ENCODE measurements at places on chromosomes 1 and 21.

GRCh38 chr1:241157435-241157834, 199.6 kb downstream of the RGS7 start:
- H3K27me3 ChIP-seq, result no peaks in the 10 kb centered on the region
- no peak for DNase-seq
- H3K4me1 ChIP-seq, result no peaks in the 10 kb centered on the region
- H3K27ac ChIP-seq, result no peak overlapping the region
- no peak overlapping the region for H3K4me3 ChIP-seq

GRCh38 chr1:173669491-173669941, at the start of gene ANKRD45:
Gene ANKRD45 (minus strand): TSS chr1:173669851. CDS start chr1:173659418, 10,433 bp downstream.
- no peak within 1 kb of the TSS for H3K4me3 ChIP-seq
- peaks cover 29% of the 10 kb centered on the region for H3K27me3 ChIP-seq
- no peak within 1 kb of the TSS for H3K27ac ChIP-seq
- no peaks in the 10 kb centered on the region for H3K36me3 ChIP-seq
- peaks cover 4% of the 10 kb centered on the region for H3K4me1 ChIP-seq

DNA sequence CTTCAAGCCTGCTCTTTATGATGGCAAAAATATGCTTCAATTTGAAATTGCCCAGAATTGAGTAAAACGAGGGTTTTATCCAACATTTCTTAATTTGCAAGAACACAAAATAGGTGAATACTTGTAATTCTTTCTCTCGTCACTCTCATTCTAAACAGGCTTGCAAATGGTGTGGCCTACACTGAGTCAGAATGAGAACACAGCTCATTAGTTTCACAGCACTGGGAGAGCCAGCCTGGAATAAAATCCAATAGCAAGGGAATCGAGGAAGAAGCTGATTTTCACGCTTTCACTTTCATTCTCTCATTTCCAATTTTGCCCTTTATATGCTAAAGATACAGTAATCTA, 537.5 kb downstream of the LTN1 start:
- H3K36me3 ChIP-seq, result no peaks in the 10 kb centered on the region
- no peaks in the 10 kb centered on the region for H3K4me1 ChIP-seq
- H3K27ac ChIP-seq, result no peak overlapping the region
- no peak overlapping the region for H3K4me3 ChIP-seq
- no peaks in the 10 kb centered on the region for H3K27me3 ChIP-seq

DNA sequence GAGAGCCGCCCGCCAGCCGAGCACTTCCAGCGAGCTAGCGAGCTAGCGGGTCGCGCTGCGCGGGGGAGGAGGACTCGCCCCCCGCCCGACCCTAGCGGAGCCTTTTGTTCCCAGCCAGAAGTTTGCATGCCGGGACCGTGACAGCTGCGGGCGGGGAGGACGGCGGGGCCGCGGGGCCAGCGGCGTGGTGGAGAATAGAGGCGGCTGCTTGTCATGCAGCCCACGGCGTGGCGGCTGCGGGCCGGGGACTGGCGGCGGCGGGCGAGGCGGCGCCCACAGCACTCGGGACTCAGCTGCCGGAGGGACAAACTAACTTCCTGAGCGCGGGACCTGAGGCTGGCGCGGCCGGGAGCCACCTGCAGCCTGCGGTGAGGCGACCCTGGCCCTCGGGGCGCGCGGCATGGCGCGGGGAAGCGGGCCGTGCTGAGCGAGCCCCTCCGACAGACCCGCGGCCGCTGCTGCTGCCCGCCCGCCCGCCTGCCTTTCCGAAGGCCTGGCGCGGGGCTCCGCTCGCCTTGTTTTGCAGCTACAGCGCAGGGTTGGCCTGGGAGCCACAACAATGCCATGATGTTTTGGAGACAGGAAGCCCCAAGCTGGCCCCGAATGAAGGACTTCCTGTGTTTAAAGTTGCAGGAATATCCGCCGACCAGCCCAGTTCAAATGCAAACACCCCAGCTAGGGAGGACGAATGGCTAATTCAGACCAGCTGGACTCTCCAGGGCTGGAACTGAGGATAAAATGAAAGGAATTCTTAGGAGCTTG, 82.2 kb upstream of the BMP8A start:
- peak overlapping the region; percentile 95 for H3K27ac ChIP-seq
- H3K36me3 ChIP-seq, result peaks cover 17% of the 10 kb centered on the region
- DNase-seq, result no peak
- H3K27me3 ChIP-seq, result no peaks in the 10 kb centered on the region
- H3K4me3 ChIP-seq, result peak overlapping the region; percentile 82

DNA sequence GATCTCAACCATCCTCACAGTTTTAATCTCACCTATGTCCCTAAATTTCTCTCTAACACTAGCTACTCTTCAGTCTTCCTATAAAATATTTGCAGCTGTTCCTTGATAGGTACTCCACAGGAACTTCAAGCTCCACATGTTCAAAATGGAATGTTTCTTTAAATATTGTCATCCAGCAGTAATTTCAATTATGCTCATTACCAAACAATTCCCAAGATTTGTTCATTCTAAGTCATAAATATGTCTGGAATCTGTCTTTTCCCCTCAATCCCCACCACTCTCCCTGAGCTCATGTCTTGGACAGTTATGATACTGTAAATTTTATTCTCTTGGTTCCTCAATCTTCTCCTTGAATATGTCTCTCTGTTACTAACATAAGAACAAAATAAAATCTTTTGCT, 214.4 kb downstream of the NRIP1 start:
- H3K27me3 ChIP-seq, result no peaks in the 10 kb centered on the region
- DNase-seq, result no peak
- no peaks in the 10 kb centered on the region for H3K36me3 ChIP-seq
- H3K27ac ChIP-seq, result no peak overlapping the region
- no peaks in the 10 kb centered on the region for H3K4me1 ChIP-seq

DNA sequence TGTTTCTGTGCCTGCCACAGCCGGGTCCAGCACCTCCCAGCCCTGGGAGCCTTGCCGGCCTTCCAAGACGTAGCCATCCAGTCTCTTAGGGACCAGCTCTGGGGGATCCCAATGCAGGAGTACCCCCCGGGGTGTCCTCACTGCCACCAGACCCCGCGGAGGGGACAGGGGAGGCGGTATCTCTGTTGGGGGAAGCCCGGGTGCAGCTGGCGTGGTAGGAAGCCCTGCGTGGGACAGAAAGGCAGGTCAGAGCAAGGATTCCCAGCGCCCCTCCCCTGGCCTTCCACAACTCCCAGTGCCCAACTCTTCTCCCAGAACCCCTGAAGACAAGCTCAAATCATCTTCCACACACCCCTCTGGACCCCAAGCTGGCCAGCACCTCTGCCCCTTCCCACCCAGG, 4.9 kb upstream of the TAGLN2 start:
- no peak overlapping the region for H3K27ac ChIP-seq
- no peak for DNase-seq
- H3K27me3 ChIP-seq, result no peaks in the 10 kb centered on the region
- H3K4me1 ChIP-seq, result peaks cover 14% of the 10 kb centered on the region
- peaks cover 39% of the 10 kb centered on the region for H3K36me3 ChIP-seq

DNA sequence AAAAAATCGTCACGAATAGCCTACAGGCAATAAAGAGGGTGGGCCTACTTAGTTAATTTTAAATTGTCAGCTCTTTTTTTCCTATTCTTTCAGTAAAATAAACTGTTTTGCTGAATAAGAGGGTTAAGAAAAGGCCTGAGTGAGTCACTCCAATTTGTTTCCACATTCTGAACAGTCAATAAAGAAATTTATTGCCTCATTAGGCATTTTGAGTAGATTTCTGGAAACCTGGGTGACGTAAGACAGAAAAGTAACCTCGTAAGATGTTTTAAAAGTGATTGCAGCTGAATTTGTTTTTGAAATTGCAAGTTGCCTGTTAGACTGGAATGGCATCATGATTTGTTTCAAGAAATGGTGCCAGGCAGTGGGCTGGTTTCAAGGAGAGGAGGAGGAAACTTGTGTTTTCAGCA, 439.3 kb downstream of the USP25 start:
- no peak overlapping the region for H3K4me3 ChIP-seq
- H3K27me3 ChIP-seq, result no peaks in the 10 kb centered on the region
- DNase-seq, result no peak
- peak overlapping the region; percentile 40 for H3K27ac ChIP-seq

DNA sequence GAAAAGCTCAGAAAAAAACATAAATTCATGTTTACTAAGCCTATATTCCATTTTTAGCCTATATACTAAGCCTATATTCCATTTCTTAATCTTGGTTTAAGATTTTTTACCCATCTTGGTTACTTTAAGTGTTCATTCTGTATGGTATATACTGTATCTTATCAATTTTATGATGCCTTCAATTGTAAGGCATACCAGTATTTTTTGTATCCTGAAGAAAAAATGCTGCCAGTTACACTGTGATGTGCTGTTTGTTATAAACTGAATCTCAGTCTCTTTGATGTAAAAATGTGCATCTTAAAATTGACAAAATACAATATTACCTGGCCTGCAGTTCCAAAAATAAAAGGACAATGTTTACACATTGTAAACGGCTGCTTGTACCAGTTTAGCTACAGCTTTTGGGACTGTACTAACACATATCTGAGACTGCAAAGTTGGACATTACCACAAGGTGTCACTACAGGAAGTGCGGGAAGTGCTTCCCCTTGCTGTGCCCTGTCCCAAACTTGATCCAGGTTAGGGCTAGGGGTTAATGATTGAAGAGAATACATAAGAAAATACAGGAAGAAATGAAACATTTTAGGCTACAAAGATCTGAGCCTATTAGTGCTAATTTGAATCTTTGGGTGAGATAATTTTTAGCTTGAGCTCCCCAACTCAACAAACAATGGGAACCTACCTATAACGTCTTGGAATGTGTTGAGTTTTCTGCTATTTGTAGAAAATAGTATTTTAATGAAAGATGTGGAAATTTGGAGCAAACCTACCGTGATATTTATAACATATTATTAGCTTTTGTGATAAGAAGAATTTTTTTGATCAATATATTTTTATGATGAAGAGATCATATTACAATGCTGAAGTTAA, 108.9 kb downstream of the LBR start:
- H3K36me3 ChIP-seq, result no peaks in the 10 kb centered on the region
- H3K27me3 ChIP-seq, result no peaks in the 10 kb centered on the region
- no peak for DNase-seq
- no peak overlapping the region for H3K4me3 ChIP-seq

- no peak overlapping the region for H3K4me3 ChIP-seq
- peak overlapping the region; percentile 51 for H3K27ac ChIP-seq
- H3K4me1 ChIP-seq, result peaks cover 7% of the 10 kb centered on the region
- H3K36me3 ChIP-seq, result no peaks in the 10 kb centered on the region
- no peaks in the 10 kb centered on the region for H3K27me3 ChIP-seq
- no peak for DNase-seq
Observed at GRCh38 chr21:31408301-31409088, 64.4 kb upstream of the TIAM1 start.

DNA sequence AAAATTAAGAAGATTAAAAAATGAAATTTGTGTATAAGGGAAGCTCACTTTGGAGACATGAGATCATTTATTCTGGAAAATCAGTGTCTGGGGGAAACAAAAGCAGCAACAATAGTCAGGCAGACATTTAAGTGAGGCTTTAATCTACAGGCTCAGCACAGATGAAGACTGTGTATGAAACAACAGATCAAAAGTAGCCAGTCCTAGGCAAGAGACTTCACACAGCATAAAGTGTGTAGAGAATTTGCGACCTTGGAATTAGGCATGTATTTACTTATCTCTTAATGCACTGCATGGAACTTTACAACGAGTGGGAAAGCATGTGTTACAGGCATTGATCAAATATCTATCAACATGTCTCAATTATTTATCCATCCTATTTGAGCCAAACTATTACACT, 1099.9 kb downstream of the PLA2G4A start:
- no peak overlapping the region for H3K4me3 ChIP-seq
- no peak overlapping the region for H3K27ac ChIP-seq
- H3K4me1 ChIP-seq, result no peaks in the 10 kb centered on the region
- H3K27me3 ChIP-seq, result no peaks in the 10 kb centered on the region
- DNase-seq, result no peak

GRCh38 chr1:25232866-25233784, 823 bp upstream of the SYF2 start:
- peaks cover 9% of the 10 kb centered on the region for H3K36me3 ChIP-seq
- DNase-seq, result peak; percentile 21
- peaks cover 52% of the 10 kb centered on the region for H3K4me1 ChIP-seq
- H3K27me3 ChIP-seq, result no peaks in the 10 kb centered on the region
- peak overlapping the region; percentile 87 for H3K4me3 ChIP-seq

GRCh38 chr1:216314379-216315095, 108.7 kb downstream of the USH2A start:
- H3K27me3 ChIP-seq, result no peaks in the 10 kb centered on the region
- H3K36me3 ChIP-seq, result no peaks in the 10 kb centered on the region
- H3K27ac ChIP-seq, result no peak overlapping the region
- H3K4me3 ChIP-seq, result no peak overlapping the region
- DNase-seq, result no peak
- no peaks in the 10 kb centered on the region for H3K4me1 ChIP-seq

DNA sequence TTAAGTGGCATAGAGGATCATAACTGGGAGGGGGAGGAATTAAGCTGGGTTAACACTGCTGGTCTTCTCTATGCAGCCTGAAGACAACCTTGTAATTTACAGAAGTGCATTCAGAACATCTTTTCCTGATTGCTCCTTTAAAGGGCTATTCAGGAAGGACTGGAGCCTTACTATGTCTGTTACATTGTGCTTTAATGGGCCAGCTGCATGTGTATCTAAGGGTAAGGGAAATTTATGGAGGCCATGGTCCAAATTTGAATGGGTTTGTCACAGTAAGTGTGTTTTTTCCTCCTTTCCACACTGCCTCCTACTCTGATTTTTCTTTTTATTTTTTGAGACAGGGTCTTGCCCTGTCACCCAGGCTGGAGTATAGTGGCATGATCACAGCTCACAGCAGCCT, 19.6 kb downstream of the C1orf21 start:
- no peaks in the 10 kb centered on the region for H3K27me3 ChIP-seq
- H3K27ac ChIP-seq, result no peak overlapping the region
- no peaks in the 10 kb centered on the region for H3K36me3 ChIP-seq
- peaks cover 19% of the 10 kb centered on the region for H3K4me1 ChIP-seq

DNA sequence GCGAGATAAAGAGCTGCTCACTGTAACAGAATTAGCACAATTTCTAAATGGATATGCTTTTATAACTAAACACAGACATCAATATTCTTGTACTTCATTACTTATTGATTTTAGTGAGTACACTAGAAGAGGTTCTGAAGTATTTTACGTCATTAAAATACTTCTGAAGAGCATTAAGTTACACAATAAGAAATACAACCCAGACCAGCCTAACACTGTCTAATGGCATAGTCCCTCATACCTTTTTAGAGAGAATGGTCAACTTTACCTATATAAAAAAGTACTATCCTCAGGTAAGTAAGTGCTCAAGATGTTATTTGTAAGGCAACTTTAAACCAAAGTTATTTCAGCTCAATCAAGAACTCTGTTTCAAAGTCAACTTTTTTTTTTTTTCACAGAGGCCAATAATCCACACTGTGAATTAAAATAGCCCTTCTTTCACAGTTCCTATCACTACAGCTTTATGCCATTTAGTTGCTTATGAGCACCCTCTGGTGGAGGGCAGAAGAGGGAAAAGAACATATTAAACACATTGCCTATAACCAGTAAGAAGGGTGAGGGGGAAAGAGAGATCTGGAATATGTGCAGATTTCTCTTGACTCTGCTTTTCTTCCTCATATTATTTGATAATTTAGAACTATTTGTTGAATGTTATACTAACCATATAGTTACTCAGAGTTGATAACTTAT, 182.1 kb upstream of the DMRTA2 start:
- H3K4me1 ChIP-seq, result peaks cover 4% of the 10 kb centered on the region
- no peaks in the 10 kb centered on the region for H3K36me3 ChIP-seq
- H3K27ac ChIP-seq, result no peak overlapping the region
- H3K4me3 ChIP-seq, result no peak overlapping the region
- DNase-seq, result no peak

GRCh38 chr1:165364568-165365133, 8.1 kb upstream of the LMX1A start:
- no peak overlapping the region for H3K4me3 ChIP-seq
- no peak for DNase-seq
- no peak overlapping the region for H3K27ac ChIP-seq
- peaks cover 11% of the 10 kb centered on the region for H3K4me1 ChIP-seq

- peaks cover 14% of the 10 kb centered on the region for H3K36me3 ChIP-seq
- no peaks in the 10 kb centered on the region for H3K27me3 ChIP-seq
- no peak overlapping the region for H3K27ac ChIP-seq
Observed at GRCh38 chr1:176134666-176135065, 72.4 kb downstream of the COP1 start.
